ENCODE measurements at places on chromosomes 4 and X.

GRCh38 chr4:125956276-125956675 is 641.5 kb downstream of the FAT4 start:
- DNase-seq, result no peak

DNA sequence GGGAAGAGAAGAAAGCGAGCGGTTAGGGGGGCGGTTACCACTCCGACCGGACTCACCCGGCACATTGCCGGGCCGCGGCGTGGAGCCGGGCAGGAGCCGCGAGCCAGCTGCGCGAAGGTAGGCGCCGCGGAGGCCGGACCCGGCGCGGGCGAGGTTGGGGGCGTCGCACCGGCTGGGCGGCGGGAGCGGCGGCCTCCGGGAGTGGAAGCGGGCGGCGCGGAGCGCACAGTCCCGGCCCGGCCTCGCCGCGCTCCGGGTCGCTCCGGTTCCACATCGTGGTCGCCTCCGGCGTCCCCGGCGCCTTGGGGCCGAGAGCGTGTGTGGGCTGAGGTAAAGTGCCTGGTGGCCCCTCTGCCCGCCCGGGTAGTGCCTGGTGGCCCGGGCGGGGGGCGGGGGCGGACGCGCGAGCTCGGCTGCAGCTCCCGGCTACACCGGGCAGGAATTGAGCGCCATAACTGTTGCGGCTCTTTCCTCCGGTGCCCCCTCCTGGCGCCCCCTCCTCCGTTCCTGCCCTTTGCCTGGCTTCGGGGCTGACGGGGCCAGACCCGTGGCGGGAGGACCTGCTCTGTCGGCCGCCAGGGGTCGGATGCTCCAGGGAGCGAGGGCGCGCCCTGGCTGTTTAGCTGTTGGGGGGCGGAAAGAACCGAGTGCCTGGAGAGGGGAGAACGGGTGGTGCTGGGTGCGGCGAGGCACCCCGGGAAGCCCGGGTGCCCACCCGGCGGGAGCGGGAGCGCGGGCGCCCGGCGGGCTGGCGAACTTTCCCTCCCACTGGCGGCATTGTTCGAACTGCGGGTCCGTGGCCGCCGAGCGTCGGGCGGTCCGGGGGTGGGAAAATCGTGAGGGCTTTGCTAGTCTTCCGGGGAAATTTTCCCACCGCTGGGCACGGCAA is 626 bp downstream of the JADE3 start:
- DNase-seq, result peak; percentile 11

DNA sequence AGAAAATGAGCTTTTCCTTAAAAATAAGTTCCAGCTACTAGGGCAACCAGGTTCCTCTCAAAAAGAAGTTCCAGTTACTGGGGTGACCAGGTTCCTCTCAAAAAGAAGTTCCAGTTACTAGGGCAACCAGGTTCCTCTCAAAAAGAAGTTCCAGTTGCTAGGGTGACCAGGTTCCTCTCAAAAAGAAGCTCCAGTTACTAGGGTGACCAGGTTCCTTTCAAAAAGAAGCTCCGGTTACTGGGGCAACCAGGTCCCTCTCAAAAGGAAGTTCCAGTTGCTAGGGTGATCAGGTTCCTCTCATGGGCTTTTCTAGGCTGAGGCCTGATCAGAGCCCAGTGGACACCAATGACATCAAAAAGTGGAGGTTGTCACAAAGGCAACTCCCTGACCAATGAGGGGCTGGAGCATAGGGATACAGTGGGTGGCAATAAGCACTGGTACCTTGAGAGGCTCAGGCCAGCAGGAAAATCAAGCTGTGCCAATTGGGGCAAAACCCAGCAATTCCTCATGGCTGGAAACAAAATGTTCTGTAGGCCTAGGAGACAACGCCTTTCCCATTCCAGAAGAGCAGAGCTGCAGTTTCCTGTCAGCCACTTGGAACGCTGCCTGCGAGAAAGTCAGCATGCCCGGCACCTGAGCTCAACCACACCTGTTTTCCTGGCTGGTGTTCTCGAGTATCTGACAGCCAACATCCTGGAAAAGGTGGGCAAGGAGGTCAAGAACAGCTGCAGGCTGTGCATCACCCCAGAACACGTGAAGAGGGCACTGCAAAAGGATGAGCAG is 12.3 kb upstream of the SYTL5 start:
- no peak for DNase-seq

GRCh38 chr4:20028645-20029044 is 223.1 kb upstream of the SLIT2 start:
- DNase-seq, result no peak

DNA sequence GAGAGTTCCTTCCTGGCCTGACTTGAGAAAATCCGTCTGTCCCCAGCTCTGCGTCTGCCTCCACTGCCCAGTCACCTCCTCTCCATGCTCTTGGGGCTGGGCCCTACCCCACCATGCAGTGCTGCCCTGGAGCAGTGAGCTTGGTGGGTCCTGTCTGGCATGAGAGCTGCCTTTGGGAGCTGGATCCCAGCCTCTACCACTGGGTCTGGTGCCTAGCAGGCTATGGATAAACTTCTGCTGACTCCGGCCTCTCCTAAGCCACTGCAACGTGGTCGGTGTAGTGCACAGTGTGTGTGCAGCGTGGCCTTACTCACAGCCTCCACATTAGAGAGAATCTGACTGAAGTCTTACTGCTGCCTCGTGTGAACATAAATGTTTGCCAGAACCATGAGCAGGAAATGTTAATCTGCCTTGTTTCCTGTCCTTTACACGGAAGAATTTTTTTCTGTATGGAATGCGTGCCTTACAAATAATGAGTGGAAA is 47.6 kb downstream of the HTT start:
- DNase-seq, result no peak

All from T-helper 2 cell treated with Interferon-gamma antibody and Interleukin-4, amounts not matched to agents 5 μg/mL and 100 μg/mL, for 36 hours (primary cell).